ENCODE measurements at places on chromosomes 6 and 20. TPM values are rescaled to one million over a fixed set of nuclear protein-coding genes. Genes with fewer than 3 reads are reported as not detected.

The SRSF12 gene
- total RNA-seq: 0.44 TPM

The PRICKLE4 gene
- total RNA-seq: 6.4 TPM

The RIMS1 gene
- 0.82 TPM for total RNA-seq

The DUSP22 gene
- total RNA-seq: 44.1 TPM

The GNAS-AS1 gene
- not detected for total RNA-seq

The OPRM1 gene
- total RNA-seq: not detected

The OR2B2 gene
- total RNA-seq: not detected

The RNF144B gene
- total RNA-seq: 30.3 TPM

The TOX2 gene
- 28.4 TPM for total RNA-seq
